ENCODE measurements at places on chromosomes 11 and 22.

DNA sequence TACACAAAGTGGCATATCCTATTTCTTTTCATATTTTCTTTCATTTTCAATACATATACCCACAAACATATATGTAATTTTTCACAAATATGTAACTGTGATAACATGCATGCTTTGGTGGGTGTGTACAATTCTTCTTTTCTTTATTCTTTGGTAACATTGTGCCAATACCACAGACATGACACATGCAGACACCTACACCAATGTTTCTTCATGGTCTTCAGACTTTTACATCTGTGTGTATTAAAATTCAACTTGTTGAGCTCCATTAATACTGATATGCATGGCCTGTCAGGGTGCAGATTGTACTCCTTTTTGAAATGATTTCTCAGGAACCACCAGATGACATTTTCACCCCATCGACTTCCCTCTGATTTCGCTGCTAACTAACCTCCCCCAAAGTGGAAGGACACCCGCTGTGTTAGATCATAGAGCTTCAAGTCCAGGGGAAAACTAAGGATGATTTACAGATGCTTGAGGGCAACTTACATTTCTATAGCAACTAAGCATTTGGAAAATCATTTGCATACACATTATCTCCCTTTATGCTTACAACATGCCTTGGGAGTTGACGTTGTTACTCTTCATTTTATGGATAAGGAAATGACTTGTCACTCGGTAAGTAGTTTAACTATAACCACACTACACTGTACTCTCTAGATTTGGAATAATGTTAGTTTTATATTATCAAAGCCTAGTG is 10.5 kb upstream of the PANX3 start:
- no peak for DNase-seq

GRCh38 chr22:50474710-50475651 is at the start of gene SBF1:
SBF1 (minus strand) TSS chr22:50475035; CDS start chr22:50474840, 195 bp downstream.
- DNase-seq: peak; percentile 92

- peak; percentile 37 for DNase-seq
These were observed 358.9 kb downstream of the CADM1 start for GRCh38 chr11:115145324-115145723.

- DNase-seq: no peak
These were observed 7.2 kb downstream of the CAT start for GRCh38 chr11:34445956-34446355.

- DNase-seq: no peak
These were observed 120.1 kb downstream of the GALNT18 start for GRCh38 chr11:11501546-11502262.

- DNase-seq: no peak
These were observed 1129.1 kb downstream of the DLG2 start for GRCh38 chr11:84497981-84498411.

DNA sequence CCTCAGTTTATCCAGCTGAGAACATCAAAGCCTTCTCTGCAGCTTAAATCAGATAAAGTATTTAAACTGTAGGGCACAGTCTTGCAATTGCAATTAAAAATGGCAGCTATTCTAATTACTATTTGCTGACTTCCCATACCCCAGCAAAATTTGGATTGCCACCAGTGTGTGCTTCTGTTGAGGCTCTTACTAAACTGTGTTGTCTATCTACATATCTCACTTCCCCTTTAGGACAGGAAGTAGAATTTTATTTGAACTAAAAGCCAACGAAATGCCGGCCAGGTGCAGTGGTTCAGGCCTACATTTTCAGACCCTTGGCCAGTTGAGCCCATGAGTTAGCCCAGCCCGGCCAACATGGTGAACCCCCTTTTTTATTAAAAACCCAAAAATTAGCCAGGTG is 7.1 kb downstream of the SAA4 start:
- DNase-seq: no peak

GRCh38 chr22:50731811-50732624 is 6.0 kb upstream of the ACR start:
- DNase-seq: no peak

All from right kidney (tissue), 9 donors.